ENCODE measurements at places on chromosomes 1 and 21.

- DNase-seq: no peak
These were observed 66.5 kb upstream of the LYST start for GRCh38 chr1:235933017-235933765.

DNA sequence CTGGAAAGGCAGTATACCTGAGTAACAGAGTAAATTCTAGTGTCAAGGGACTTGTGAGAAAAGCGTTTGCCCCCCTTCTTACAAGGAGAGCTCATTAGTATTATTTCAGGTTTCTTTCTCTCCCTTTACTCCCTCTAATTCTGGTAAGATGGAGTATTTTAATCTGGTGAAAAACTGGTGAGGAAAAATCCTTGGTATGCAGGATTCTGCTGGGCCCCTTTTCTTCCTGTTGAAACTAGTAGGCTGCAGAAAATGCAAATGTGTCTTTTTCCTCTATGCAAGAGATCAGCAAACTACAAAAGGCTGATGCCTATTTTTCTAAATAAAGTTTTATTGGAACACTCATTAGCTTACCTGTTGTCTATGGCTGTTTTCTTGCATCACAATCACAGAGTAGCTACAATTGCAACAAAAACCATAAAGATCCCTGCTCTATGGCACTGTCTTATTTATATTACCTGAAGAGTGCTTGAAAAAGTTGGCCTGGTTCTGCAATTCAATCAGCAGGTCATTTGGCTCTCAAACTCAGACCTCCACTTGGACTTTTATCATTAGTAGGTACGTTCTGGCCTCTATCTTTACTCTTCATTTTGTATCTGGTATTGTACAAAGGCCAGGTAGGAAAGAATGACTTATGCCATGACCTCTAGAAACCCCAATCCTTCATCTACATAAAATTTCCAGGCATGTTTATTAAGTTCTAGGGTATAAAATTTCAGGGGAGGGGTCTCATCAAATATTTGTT is 109.6 kb downstream of the AKT3 start:
- DNase-seq: no peak

GRCh38 chr1:109984190-109984455 is 442 bp upstream of the AHCYL1 start:
- DNase-seq: no peak

GRCh38 chr1:185733818-185734735 is at the start of gene HMCN1:
Gene HMCN1, plus strand, starts transcription at chr1:185734391. Its CDS starts 389 bp downstream, at chr1:185734780.
- no peak for DNase-seq

GRCh38 chr1:205523891-205524793 is 19.7 kb downstream of the CDK18 start:
- DNase-seq: peak; percentile 58

DNA sequence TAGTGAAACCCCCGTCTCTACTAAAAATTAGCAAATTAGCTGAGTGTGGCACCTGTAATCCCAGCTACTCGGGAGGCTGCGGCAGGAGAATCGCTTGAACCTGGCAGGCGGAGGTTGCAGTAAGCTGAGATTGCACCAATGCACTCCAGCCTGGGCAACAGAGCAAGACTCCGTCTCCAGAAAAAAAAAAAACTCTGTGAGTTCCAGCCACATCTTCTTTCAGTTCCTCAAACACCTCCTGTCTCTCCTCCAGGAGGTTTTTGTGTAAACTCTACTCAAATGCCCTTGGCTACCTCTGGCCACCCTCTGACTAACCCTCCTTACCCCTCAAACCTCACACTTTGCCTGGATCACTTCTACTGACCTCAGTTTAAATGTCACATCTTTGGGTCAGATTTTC is 38.1 kb downstream of the RCSD1 start:
- no peak for DNase-seq

DNA sequence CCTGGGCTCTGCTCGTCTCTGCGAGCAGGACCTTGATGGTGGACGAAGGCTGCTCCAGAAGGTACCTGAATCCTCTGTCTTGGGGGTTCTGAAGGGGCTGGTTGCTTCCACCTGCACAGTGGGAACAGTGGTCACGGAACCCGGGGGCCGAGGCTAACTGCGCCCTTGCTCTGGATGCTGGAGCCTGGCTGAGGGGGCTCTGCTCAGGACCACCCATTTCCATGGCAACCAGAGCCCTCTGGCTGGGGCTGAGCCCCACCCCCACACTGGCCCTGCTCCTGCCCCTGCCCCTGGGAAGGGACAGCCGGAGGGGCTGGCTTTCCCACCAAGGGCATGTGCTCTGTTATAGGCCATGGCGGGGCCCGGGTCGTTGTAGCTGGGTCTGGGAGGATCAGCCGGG is 462.3 kb downstream of the PTPRU start:
- DNase-seq: no peak

- DNase-seq: no peak
These were observed 1.0 kb upstream of the TNNI1 start for GRCh38 chr1:201422436-201423030.

DNA sequence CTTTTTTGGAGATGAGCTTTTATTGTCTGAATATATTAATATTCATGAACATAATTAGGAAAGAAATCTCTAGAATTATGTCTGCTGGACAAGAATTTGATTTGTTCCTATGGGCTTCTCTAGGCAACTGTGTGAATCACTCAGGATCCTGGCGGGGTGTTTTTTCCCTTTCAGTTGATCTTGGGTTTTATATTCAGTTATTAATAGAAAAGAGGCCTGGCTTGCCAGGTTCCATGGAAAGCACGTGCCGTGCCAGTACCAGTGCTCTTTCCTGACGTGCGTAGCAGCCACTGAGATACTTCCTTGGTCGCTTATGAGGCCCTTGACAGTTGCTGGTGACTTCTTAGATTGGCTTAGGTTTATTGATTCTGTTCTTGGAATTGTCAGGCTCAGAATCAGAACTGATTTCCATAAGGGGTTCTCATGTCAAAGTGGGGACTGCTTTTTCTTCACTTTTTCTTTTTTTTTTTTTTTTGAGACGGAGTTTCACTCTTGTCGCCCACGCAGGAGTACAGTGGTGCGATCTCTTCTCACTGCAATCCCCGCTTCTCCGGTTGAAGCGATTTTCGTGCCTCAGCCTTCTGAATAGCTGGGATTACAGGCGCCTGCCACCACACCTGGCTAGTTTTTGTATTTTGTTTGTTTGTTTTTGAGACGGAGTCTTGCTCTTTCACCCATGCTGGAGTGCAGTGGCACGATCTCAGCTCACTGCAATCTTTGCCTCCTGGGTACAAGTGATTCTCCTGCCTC is 48.7 kb upstream of the KIF1B start:
- DNase-seq: no peak

DNA sequence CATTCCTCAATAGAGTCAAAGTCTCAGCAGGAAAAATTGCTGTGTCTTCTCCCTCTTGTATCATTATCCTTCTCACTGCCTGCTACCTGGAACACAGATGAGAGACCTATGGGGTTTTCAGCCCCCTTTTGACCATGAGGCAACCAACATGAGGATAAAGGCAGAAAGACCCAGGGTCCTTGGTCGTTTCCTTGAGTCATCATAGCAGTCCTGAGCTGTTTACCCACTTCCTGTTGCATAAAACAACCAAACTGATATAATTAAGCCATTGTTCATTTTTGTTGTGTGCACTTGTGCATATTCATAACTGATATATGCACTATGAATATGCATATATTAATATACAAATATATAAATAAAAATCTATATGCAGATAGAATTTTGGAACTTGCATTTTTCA is 188.3 kb upstream of the MAP1LC3C start:
- no peak for DNase-seq

GRCh38 chr1:30257742-30258380 is 465.5 kb downstream of the MATN1 start:
- no peak for DNase-seq

DNA sequence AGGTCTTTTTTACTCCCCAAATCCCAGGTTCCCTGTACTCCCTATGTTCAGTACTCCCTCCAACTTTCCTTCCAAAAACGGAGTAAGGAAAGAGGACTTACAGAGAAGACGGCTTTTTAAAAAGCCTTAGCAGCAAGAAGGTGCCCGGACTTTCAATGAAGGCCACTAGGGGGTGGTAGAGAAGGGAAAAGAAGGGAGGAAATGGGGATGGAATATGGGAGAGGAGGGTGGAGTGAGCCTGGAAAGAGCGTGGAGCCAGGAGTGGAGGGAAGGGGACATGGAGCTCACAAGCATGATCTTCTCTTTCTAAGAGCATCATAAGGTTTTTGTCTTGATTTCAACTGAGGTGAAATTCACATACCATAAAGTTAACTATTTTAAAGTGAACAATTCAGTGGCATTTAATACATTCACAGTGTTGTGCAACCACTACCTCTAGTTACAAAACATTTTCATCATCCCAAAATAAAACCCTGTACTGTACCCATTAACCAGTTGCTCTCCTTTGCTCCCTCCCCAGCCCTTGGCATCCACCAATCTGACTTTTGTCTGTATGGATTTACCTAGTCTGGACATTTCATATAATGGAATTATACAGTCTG is 129.9 kb downstream of the ZNF281 start:
- no peak for DNase-seq
